NCI-H460 (cell line): ENCODE measurements at places on chromosomes 7 and 10. TPM values are rescaled to one million over a fixed set of nuclear protein-coding genes. Genes with fewer than 3 reads are reported as not detected.

LMOD2 gene
- total RNA-seq: not detected in 2 replicates

ADAM22 gene
- 3.3 and 3.6 TPM in 2 replicates for total RNA-seq

- no peak for DNase-seq
Measured at GRCh38 chr7:39811161-39811614, 138.9 kb upstream of the CDK13 start.

GRCh38 chr7:27145165-27145913, 1.9 kb upstream of the HOXA5 start:
- no peak for DNase-seq

DNA sequence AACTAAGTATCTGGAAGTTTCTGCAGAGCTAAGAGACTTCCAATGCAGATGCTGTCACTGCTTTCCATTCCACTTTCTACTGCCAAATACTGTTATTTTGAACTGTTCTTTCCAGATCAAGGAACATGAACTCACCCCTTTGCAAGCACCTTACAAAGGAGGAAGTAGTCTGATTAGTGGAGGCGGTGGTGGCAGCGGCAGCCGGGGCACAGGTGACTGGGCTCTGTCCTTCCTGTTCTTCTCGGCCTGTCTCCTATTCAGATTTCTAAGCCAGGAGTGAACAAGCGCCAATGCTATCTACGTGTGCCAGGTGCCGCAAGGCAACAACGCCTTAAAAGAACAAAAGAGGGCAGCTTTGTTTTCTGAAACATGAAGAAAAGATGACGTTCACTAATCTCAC, 44.9 kb downstream of the BEND7 start:
- DNase-seq: no peak

DNA sequence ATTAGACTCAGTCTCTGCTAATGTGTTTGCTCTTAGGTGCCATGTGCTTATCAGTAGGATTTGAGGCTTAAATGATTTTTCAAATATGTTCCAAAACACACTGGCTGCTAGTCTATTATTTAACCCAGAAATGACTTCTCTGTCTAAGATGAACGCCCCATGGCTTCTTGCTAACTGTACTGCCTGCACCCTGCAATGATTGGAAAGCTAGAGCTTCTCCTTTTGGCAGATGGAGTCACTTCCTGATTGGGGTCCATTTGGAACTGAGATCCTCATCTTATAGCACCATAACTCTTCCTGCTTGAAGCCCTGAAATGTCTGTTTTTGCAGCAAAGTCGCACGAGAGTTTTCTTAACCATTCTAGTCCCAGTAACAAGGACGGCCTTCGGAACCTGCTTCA, 186.5 kb upstream of the ADO start:
- DNase-seq: no peak

GRCh38 chr7:7228472-7228871, 46.1 kb downstream of the C1GALT1 start:
- DNase-seq: no peak
